ENCODE measurements at places on chromosomes 11 and 22.
A peak's percentile ranks its signal among the peaks of the same experiment; 100 is the strongest.

- DNase-seq: no peak
Measured at GRCh38 chr11:63448646-63449045, 42.3 kb downstream of the PLAAT5 start.

DNA sequence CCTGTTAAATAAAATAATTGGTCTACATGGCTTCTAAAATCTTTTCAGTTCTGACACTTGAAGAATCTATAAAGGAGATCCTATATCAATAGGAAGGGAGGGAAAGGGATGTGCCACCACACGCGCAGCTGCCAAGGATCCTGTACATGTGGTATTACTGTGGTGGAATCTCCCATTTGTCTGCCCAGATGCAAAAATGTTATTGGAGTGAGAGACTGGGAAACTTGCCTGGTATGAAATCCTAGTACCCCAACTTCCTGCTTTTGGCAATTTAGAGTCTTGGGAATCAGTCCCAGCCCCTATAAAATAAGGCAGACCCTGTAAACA, 81.9 kb upstream of the PICALM start:
- no peak for DNase-seq

DNA sequence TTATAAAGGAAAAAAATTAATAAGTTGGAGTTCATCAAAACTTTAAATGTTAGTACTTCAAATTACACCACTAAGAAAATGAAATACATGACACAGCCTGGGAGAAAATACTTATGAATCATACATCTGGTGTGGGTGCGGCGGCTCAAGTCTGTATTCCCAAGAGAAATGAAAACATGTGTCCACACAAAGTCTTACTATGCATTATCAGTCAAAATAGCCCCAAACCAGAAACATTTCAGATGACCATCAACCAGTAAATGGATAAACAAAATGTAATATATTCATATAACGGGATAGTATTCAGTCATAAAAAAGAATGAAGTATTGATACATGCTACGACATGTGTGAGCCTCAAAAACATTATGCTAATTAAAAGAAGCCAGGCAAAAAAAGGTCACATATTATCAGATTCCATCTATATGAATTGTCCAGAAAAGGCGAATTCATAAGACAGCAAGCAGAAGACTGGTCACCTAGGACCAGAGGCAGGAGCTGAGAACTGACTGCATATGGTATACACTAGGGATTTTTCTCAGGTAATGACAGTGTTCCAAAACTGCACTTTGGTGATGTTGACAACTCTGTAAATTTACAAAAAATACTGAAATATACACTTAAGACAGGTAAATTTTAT, 5.3 kb upstream of the AKIP1 start:
- DNase-seq: no peak

- DNase-seq: no peak
Measured at GRCh38 chr11:82826526-82826925, 73.7 kb downstream of the PRCP start.

- peak; percentile 58 for DNase-seq
Measured at GRCh38 chr22:39994566-39995392, at the start of gene FAM83F. Gene FAM83F (plus strand): TSS chr22:39994954. CDS start chr22:39995043, 89 bp downstream.

DNA sequence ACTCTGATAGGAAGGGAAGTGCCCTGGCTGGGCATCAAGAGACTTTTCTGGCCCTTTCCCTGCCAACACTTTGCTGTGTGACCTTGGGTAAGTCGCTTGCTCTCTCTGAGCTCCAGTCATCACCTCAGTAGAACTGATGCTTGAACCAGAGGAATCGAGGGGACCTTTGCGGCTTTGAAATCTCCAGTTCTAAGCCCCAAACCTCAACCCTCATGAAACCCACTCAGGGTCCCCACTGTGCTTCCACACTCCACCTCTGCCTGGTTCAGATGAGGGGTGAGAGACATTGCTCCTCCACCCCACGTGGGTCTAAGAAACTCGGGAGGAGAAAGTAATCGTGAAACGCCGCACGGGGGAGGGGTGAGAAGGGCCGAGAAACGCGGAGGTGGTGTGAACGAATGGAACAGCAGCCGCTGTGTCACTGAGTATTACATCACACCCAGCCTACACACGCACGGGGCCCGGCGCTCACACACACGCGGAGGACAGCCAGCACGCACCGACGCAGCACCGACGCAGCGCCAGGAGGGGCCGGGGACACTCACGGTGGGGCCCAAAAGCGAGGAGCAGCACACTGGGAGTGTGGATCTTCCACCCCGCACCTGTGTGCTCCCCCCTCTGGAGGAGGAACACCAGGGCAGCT, 4.3 kb downstream of the RTN4RL2 start:
- DNase-seq: peak; percentile 29

DNA sequence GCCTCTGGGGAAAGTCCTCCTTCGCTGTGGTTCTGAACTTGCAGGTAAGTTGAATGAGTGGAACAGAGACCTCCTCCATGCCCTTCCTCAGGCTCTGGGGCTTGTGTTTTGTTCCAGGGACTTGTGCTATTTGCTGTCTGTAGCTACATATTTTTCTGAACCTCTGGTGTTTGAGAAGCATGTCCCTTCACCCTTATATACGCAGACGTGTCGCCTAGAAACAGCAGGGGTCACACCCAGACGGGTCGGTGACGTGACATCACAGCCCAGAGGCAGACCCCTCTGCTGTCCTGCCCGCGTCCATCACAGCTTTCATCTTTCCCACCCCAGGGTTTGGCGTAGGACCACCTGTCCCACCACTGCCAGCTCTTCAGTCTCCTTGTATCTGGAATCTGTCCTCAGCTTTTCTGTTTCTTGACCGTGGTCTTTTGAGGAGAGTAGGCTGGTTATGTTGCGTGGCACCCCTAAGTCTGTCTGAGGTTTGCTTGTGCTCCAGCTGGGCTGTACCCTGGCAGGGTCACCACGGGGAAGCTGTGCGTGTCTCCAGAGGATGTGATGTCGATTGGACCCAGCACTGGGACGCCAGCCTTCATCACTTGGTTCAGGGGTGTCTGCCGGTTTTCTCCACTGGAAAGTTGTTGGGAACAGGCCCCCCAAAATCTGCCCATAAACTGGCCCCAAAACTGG, 13.4 kb upstream of the MUC5B start:
- peak; percentile 1 for DNase-seq

- no peak for DNase-seq
Measured at GRCh38 chr11:70557742-70558485, 159.6 kb downstream of the CTTN start.

Measured in K562 (cell line).